Activated CD4-positive, alpha-beta memory T cell treated with anti-CD3 and anti-CD28 coated beads, Interleukin-2, amount 10 ng/mL, durations not matched to agents 7 days and 5 days (primary cell): ENCODE measurements at places on chromosomes 6 and 20. TPM values are rescaled to one million over a fixed set of nuclear protein-coding genes. Genes with fewer than 3 reads are reported as not detected.
A peak's percentile ranks its signal among the peaks of the same experiment; 100 is the strongest.

GRCh38 chr20:15064741-15065140, 727.3 kb upstream of the FLRT3 start:
- DNase-seq, result no peak

DNA sequence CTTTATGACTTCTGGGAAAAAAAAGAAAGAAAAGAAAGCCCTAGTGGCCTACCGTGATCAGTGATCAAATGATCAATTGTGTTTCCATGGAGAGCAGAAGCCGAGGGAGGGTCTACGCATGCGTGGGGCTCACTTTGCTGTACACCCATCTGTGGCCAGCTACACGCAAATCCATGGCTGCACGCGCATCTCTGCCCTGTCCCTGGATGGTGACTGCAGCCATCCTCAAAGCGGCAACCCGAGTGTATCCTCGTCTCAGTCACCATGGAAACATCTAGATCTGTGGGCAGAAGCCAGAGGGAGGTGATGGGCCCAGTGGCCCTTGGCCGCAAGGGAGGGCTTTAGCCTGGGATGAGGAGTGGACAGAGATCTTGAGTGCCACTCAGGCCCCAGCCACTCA, 785 bp upstream of the ULBP3 start:
- no peak for DNase-seq

GRCh38 chr6:143099647-143100046, 39.0 kb downstream of the AIG1 start:
- no peak for DNase-seq

DNA sequence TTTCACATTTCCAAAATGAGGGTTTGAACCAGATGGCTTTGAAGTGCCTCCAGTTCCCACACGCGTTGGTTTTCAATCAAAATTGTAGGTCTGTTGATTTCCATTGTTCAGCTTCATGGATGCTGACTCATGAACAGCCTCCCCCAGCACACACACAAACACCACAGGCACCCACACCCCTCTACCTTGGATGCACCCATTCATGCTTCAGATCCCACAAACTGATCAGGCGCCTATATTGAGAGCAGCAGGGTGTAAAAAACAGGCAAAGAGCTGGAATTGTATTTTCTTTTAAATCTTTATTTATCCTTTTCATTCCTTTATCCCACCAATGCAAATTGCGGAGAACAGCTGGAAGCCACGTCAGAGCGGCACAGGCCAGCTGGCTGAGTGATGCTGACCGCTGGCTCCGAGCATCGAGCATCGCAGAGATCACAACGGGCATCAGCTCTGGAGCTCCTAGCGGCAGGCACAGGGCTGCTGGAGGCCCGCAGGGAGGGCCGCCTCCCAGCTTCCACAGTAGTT, 29.3 kb upstream of the TBC1D7 start:
- no peak for DNase-seq

- peak; percentile 80 for DNase-seq
Observed at GRCh38 chr6:89940225-89941027, 46.2 kb downstream of the GJA10 start.

GRCh38 chr20:54681869-54682268, 206.5 kb downstream of the DOK5 start:
- DNase-seq, result no peak

MYO6 gene
- total RNA-seq, result 4.6 TPM

DNA sequence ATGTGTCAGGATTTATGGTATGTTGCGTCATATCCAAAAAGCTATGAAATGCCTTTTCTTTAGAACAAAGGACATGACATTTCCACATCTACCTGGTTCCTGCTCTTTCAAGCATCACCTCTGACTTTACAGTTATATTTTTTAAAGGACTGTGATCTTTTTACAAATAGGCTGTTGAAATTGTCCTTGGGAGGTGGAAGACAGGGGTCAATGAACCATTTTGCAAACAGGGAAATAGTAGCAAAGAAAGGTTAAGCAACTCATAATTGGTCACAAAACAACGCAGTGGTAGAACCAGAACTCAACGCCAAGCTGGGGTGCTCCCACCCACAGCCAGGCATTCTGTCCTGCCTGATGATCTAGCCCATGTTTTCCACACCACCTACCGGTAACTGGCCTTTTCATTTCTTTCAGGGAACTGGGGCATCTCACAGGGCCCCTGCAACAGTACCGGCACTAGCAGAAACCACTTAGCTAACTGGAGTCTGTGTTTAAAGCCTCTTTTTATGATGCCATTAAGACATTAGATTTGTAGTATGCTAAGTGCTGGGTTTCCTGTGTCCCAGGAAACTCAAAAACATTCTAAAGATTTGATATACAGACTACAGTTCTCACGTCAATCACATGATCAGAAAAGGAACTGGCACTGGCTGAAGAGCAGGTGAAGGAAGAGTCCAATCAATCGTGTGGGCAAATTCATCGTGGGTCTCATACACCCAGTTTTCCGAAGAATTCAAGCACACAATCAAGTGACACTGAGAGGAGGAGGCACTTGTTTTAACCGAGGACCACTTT, 13.9 kb downstream of the ZNF217 start:
- peak; percentile 32 for DNase-seq

DNA sequence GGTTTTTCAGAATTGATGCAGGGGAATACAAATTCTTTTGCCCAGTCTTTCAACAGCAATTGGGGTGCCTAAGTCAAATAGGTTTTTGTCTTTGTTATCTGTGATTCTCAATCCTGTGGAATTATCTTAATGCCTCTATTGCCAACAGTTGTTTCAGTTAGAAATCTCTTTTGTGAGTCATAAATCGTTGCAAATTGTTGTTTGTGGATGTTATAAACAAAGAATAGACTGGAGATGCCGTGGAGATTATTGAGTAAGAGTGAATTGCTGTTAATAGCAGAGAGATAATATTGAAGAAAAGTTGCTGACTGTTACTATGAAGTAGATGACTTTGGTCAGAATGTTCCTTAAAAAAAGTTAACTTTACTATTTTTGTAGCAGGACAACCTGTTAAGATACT, 63.7 kb upstream of the POPDC3 start:
- DNase-seq, result no peak

SLC24A3 gene
- total RNA-seq, result not detected

COX7A2 gene
- 471 TPM for total RNA-seq

DNA sequence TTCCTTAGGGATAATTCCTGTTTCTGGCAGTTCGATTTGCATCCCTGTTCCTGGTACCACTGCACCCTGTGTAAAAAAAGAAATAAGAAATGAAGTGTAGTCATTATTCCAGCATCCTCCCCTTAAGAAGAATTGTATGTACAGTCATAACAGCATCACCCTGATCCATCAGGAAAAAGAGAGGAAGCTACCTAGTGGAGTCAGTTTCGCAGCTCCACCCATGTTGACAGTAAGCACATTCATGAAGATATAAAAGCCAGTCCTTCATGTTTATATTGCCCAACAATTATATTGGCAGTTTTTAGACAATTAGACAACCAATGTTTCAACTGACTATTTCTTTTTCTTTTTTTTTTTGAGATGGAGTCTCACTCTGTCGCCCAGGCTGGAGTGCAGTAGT, 21.2 kb upstream of the HLA-G start:
- DNase-seq, result no peak

SLC22A16 gene
- not detected for total RNA-seq

DNA sequence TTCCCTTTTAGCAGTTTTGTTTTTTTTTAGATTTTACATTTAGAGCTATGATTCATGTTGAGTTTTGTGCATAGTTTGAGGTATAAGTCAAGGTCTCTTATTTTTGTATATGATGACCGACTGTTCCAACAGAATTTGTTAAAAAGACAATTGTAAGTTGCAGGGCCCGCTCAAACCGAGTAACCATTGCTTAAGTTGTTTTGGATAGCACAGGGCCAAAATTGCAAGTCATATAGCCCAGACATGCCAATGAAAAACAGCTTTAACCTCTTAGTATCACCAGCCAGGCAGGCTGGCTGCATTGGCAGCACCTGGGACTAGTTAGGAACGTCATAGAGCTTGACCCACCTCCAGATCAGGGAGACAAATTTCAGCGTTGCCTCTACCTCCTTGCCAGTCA, 47.3 kb downstream of the PFDN4 start:
- DNase-seq, result no peak

CSE1L gene
- total RNA-seq, result 67.8 TPM

GRCh38 chr6:137230956-137231555, 11.9 kb upstream of the IFNGR1 start:
- DNase-seq, result no peak

- DNase-seq, result no peak
Observed at GRCh38 chr6:37761554-37762271, 57.8 kb upstream of the ZFAND3 start.

PPDPF gene
- 228 TPM for total RNA-seq

- DNase-seq, result no peak
Observed at GRCh38 chr6:93676581-93676980, 257.2 kb upstream of the EPHA7 start.

DNA sequence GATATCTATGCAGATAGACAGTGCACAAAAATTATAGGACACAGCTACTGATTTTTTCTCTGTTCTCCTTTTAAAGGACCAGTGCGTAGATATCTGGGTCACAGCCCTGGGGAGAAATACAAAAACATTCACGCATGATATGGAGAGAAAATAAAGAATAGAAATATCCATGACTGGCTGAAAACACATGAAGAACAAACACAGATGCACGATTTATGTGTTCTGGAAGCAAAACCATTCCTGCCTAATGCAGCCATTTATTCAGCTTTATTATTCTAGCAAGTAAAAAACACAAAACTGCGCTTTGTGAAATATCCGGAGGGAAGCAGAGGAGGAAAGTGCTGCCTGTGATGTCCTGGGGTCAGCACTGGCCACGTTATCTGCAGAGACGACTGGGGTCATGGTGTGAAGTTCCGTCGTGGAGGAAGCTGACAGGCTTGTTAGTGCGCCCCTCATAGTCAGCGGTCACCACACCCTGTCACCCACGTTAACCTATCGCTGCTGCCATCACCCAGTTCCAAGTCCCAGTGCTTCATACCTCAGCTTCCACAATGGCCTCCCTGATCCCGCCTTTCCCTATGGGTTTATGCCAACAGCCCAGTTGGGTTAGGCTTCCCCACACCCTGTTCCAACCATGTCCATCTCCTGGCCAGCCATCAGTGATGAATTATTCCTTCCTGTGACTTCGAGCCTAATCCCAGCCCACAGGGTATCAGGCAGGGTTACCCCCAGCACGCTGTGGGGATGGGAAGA, 86.6 kb upstream of the RPS6KA2 start:
- no peak for DNase-seq

- no peak for DNase-seq
Observed at GRCh38 chr6:24549674-24550353, 55.0 kb downstream of the ALDH5A1 start.

DNA sequence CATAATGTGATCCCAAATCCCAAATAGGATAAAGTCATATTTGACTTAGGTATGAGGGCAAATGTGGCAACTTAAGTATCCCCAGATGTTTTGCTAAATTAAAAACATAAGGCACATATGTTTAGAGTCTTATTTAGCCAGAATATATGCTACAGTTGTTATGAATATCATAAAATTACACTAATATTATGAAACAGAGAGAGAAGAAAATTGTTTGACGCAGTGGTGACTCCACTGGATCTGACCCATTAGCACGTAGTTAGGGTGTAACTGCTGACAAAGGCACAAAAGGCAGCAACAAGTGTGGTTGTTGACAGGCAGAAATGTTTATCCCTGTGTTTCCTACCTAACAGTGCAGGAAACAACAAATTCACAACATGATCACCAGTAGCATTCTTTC, 152.4 kb upstream of the THBS2 start:
- DNase-seq, result no peak

RRAGD gene
- total RNA-seq, result 11.6 TPM

BMP5 gene
- not detected for total RNA-seq

GRCh38 chr6:96301781-96302180, 219.8 kb upstream of the UFL1 start:
- DNase-seq, result no peak

DNA sequence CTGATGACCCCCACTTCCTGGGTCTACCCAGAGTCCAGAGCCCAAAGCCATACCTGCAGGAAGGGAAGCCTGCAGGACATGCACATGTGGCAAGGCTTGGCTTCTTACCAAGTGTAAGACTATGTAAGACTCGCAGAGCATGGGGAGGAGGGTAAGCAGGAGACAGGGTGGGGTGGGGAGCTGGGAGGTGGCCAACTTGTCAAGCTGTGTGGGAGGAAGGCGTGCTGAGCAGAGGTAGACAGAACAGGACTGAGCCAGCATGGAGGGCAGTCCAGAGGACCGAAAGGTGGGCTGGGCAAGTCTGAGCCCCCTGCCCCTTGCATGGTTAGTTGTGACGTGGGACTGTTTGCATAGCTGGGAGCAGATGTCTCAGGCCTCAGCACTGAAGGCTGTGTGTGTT, 53.4 kb upstream of the RNF24 start:
- no peak for DNase-seq

PGC gene
- not detected for total RNA-seq

GRCh38 chr20:432208-432607, 24.1 kb downstream of the RBCK1 start:
- DNase-seq, result no peak
